Activated CD8-positive, alpha-beta T cell treated with anti-CD3 and anti-CD28 coated beads for 36 hours (primary cell): ENCODE measurements at places on chromosomes 4 and X. TPM values are rescaled to one million over a fixed set of nuclear protein-coding genes. Genes with fewer than 3 reads are reported as not detected.

The NAA11 gene
- total RNA-seq = not detected

The DBET gene
- not detected for total RNA-seq

DNA sequence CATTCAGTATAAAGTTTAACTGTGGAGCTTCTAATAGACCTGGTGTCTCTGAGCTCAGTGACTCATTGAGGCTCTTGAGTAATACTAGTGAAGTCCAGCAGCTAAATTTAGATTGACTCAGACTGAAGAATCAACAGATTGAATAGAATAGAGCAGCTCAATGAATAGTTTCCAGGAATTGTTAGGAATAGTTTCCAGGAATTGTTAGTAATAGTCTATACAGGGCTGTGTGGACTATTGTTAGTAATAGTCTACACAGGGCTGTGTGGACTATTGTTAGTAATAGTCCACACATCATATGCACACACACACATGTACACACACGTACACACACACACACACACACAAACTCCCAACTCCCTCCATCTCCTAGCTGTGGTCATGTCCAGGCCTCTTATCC lies 3.0 kb downstream of the GIMD1 start:
- DNase-seq = no peak

GRCh38 chr4:41750626-41751448 lies 2.3 kb upstream of the PHOX2B start:
- DNase-seq = no peak

DNA sequence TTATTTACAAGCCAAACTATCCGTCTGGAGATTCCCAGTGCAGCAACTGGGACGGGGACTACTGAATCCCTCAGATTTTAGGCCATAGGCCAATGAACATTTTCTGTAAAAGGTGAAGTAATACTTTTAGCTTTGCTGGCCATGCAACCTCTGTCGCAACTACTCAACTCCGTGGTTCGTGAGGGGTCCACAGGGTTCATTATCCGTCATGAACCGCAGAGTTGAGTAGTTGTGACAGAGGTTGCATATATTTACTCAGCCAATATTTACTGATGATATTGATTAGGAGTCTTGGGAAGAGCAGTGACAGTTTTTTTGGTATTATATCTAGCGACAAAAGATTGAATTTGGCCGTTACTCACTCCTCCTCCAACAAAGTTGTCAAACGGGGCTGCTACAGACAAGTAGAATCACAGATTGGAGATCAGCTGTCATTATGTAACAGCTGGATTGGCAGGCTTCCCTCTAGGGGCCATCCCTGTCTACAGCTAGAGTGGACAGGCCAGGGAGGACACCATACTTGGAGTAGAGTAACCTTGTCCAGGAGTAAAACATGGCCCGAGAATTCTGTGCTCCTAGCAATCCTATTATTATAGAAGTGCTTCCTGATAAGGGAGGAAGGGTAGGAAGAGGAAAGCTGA lies 37.2 kb upstream of the CD38 start:
- no peak for DNase-seq

DNA sequence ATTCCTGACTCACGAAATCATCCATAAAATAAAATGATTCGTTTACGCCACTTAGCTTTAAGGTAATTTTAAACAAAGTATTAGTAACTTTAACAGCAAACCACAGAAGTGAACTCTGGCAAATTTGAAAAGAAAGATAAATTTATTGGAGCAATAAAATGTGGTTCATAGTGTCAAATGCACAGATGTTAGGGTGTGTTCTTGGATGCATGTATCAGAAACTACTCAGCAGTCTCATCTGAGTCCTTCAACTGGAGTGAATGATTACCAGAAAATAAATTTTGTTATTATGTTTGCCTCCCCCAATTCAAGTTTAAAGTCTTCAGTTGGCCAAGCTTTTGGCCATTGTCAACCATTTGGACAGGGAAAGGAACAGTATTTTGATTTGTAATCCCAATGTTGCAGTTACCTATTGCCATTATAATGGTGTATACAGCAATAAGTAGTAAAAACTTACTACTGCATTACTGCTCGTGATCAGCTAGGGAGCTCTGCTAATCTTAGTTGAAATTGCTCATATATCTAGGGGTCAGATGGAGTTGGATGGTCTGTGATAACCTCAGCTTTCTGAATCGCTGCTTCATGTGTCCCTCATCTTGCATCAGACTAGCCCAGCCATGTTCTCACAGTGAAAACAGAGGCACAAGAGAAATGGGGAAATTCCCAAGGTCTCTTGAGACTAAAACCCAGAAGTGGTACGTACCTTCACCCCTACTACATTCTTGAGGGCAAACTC lies 254.6 kb upstream of the KCNIP4 start:
- no peak for DNase-seq
